ENCODE measurements at places on chromosomes 12 and 14. TPM values are rescaled to one million over a fixed set of nuclear protein-coding genes. Genes with fewer than 3 reads are reported as not detected.

GRCh38 chr14:30296931-30297405 lies 262.0 kb upstream of the G2E3 start:
- no peak for DNase-seq
- H3K4me3 ChIP-seq: no peak overlapping the region
- H3K27ac ChIP-seq: no peak overlapping the region
- H3K36me3 ChIP-seq: no peaks in the 10 kb centered on the region
- H3K27me3 ChIP-seq: no peaks in the 10 kb centered on the region

- H3K4me1 ChIP-seq: no peaks in the 10 kb centered on the region
- H3K27ac ChIP-seq: no peak overlapping the region
These were observed 50.5 kb downstream of the CFAP251 start for GRCh38 chr12:121968876-121969275.

- no peak overlapping the region for H3K4me3 ChIP-seq
- H3K4me1 ChIP-seq: no peaks in the 10 kb centered on the region
- H3K27ac ChIP-seq: peak overlapping the region; percentile 61
- no peaks in the 10 kb centered on the region for H3K27me3 ChIP-seq
- H3K36me3 ChIP-seq: no peaks in the 10 kb centered on the region
These were observed 77.5 kb downstream of the LRRC9 start for GRCh38 chr14:59997449-59997848.

- DNase-seq: no peak
- H3K36me3 ChIP-seq: no peaks in the 10 kb centered on the region
- H3K4me3 ChIP-seq: no peak overlapping the region
- H3K27me3 ChIP-seq: no peaks in the 10 kb centered on the region
These were observed 4.9 kb upstream of the NEMF start for GRCh38 chr14:49857427-49858003.

DNA sequence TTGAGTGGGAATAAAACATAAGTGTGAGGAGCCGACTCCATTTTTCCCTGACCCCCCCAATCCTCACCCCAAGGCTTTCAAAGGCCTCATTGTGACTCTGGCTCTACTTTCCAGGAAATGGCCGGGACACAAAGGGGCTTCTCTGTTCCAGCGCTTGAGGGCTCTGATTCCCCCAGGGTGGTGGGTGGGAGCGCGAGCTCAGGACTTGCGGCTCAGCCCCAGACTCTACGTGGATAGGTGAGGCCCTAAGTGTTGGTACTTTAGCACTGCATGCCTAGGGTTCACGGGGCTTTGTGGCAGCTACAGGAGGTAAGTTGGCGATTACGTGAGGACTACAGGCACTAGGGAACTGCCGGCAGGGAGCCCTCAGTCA lies 553 bp downstream of the CNPY2 start:
- H3K4me1 ChIP-seq: peaks cover 16% of the 10 kb centered on the region
- peak overlapping the region; percentile 95 for H3K27ac ChIP-seq
- DNase-seq: no peak
- H3K4me3 ChIP-seq: peak overlapping the region; percentile 91
- peaks cover 30% of the 10 kb centered on the region for H3K36me3 ChIP-seq

- no peaks in the 10 kb centered on the region for H3K4me1 ChIP-seq
- no peak overlapping the region for H3K27ac ChIP-seq
- no peaks in the 10 kb centered on the region for H3K36me3 ChIP-seq
- no peaks in the 10 kb centered on the region for H3K27me3 ChIP-seq
These were observed 9.0 kb upstream of the DCAF4 start for GRCh38 chr14:72917094-72917802.

- no peaks in the 10 kb centered on the region for H3K27me3 ChIP-seq
- no peak overlapping the region for H3K4me3 ChIP-seq
- H3K36me3 ChIP-seq: no peaks in the 10 kb centered on the region
- H3K4me1 ChIP-seq: no peaks in the 10 kb centered on the region
- H3K27ac ChIP-seq: no peak overlapping the region
These were observed 302.8 kb downstream of the FSCB start for GRCh38 chr14:44204061-44204835.

DNA sequence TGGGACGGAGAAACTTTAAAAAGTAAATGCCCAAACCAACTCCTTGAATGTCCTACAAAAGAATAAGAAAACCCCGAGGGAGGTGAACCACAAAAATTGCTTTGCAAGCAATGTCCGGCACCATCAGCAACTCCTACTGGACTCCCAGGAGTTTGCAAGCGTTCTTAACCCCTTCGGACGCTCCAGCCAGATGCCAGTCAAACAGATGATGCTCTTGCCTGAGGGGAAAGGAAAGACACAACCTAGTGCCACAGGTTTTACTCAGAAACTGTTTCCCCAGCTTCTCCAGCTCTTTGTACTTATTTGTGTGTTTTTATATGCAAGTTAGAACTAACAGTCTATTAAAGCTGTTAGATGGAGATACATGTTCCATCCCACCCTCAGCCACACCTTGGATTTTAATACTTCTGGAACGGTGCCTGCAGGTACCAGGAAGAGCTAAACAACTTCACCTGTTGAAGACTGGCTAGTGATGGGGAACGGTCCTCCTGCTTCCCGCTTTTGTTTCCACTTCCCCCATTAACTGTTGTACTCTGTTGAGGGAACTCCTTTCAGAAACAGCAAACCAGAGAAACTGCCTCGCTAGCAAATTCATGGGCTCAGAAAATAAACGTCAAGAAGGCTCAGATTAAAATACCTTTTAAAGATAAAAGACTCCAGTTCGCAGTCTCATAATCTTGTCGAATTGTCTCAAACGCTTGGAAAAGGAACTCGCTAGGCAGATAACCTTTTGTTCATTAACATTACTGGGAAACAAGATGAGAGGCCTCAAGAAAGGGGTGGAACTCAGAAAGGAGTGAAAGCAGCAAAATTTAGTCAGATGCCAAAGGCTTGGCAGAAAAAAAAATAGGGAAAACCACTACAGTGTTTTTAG lies 1.1 kb upstream of the FERMT2 start:
- H3K36me3 ChIP-seq: no peaks in the 10 kb centered on the region
- H3K27me3 ChIP-seq: no peaks in the 10 kb centered on the region
- DNase-seq: peak; percentile 75
- H3K4me3 ChIP-seq: peak overlapping the region; percentile 73
- H3K27ac ChIP-seq: peak overlapping the region; percentile 99

- no peak overlapping the region for H3K4me3 ChIP-seq
- H3K27me3 ChIP-seq: no peaks in the 10 kb centered on the region
- no peak overlapping the region for H3K27ac ChIP-seq
- no peak for DNase-seq
- no peaks in the 10 kb centered on the region for H3K4me1 ChIP-seq
- H3K36me3 ChIP-seq: no peaks in the 10 kb centered on the region
These were observed 36.3 kb upstream of the BAZ1A start for GRCh38 chr14:34911209-34912150.

DNA sequence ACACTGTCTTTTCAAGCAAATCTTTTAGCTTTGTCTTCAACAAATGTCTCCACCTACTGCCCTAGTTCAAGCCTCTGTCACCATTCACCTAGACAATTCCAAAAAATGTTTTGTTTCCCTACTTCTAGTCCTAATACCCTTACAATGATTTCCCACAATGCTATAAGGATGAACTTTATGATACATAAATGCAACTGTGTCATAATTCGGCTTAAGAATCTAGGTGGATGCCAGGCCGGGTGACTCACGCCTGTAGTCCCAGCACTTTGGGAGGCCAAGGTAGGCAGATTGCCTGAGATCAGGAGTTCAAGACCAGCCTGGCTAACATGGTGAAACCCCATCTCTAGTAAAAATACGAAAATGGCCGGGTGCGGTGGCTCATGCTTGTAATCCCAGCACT lies 20.7 kb upstream of the CREBL2 start:
- no peak for DNase-seq
- no peaks in the 10 kb centered on the region for H3K27me3 ChIP-seq
- H3K36me3 ChIP-seq: no peaks in the 10 kb centered on the region
- no peak overlapping the region for H3K27ac ChIP-seq
- H3K4me3 ChIP-seq: no peak overlapping the region

KLRC2 gene
- not detected for total RNA-seq

- H3K4me1 ChIP-seq: no peaks in the 10 kb centered on the region
- no peaks in the 10 kb centered on the region for H3K27me3 ChIP-seq
- H3K27ac ChIP-seq: no peak overlapping the region
- H3K4me3 ChIP-seq: no peak overlapping the region
- H3K36me3 ChIP-seq: no peaks in the 10 kb centered on the region
These were observed 132.9 kb downstream of the DICER1 start for GRCh38 chr14:95024380-95024779.

GRCh38 chr12:26750531-26751175 lies 82.3 kb downstream of the ITPR2 start:
- no peaks in the 10 kb centered on the region for H3K27me3 ChIP-seq
- H3K36me3 ChIP-seq: no peaks in the 10 kb centered on the region
- no peak for DNase-seq
- no peak overlapping the region for H3K27ac ChIP-seq

GRCh38 chr14:33859306-33859705 lies 91.6 kb downstream of the EGLN3 start:
- no peak overlapping the region for H3K4me3 ChIP-seq
- no peak for DNase-seq
- H3K4me1 ChIP-seq: no peaks in the 10 kb centered on the region
- H3K27ac ChIP-seq: no peak overlapping the region

DAO gene
- total RNA-seq: not detected

DNA sequence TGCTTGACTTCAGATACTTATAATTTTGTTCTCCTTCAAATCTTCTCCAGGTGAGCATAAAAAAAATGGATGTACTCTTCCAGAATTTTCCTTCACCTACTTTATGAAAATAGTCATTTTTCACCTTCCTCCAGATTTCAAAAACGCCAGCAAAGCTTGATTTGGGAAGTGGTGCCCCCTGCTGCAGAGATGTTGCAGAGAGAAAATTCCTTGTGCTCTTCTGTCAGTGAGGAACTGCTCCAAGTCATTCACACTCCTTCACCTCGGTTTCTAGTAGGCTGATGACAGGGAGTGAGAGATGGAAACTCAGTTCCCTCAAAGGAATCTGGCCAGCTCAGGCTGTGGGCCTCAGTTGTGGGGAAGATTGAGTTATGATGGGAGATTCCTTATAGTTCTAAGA lies 24.2 kb upstream of the RNASE3 start:
- no peak overlapping the region for H3K4me3 ChIP-seq
- no peaks in the 10 kb centered on the region for H3K36me3 ChIP-seq
- DNase-seq: no peak
- H3K27ac ChIP-seq: no peak overlapping the region
- H3K4me1 ChIP-seq: no peaks in the 10 kb centered on the region
- H3K27me3 ChIP-seq: no peaks in the 10 kb centered on the region

KRT83 gene
- not detected for total RNA-seq

GRCh38 chr12:94649349-94650142 lies 811 bp downstream of the TMCC3 start:
- no peaks in the 10 kb centered on the region for H3K36me3 ChIP-seq
- DNase-seq: no peak
- H3K4me3 ChIP-seq: peak overlapping the region; percentile 76
- no peaks in the 10 kb centered on the region for H3K27me3 ChIP-seq

DNA sequence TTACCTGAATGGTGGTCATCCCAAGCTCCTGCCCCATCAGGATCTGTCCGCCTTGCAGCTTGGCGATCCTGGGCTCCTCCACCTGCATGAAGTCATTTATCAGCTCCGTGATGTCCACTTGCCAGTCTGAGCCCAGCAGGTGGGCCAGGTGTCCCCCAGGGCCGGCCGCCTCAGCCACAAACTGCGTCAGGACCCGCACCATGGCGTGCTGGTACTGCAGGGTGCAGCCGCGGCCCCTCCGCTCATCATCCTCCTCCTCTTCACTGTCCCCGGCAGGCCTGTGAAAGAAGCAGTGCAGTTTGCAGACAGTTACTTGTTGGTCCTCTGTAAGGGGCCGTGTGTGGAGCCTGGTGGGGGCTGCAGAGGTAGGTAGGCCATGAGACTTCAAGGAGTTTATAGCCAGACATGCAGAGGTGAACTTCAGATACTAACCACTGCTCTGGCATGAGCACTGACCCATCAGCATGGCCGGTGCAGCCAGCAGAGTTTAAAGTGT lies 228.5 kb downstream of the GLT1D1 start:
- H3K4me1 ChIP-seq: no peaks in the 10 kb centered on the region
- no peaks in the 10 kb centered on the region for H3K36me3 ChIP-seq
- DNase-seq: no peak
- no peak overlapping the region for H3K4me3 ChIP-seq
- H3K27ac ChIP-seq: no peak overlapping the region
- no peaks in the 10 kb centered on the region for H3K27me3 ChIP-seq

DNA sequence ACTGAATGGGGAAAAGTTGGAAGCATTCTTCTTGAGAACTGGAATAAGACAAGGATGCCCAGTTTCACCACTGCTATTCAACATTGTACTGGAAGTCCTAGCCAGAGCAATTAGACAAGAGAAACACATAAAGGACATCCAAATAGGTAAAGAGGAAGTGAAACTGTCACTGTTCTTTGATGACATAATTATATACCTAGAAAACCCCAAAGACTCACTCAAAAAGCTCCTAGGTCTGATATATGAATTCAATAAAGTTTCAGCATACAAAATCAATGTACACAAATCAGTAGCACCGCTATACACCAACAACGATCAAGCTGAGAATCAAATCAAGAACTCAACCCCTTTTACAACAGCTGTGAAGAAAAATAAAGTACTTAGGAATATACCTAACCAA lies 157.3 kb upstream of the DDHD1 start:
- H3K4me1 ChIP-seq: no peaks in the 10 kb centered on the region
- no peak overlapping the region for H3K4me3 ChIP-seq
- DNase-seq: no peak
- no peak overlapping the region for H3K27ac ChIP-seq
- H3K36me3 ChIP-seq: no peaks in the 10 kb centered on the region

DNA sequence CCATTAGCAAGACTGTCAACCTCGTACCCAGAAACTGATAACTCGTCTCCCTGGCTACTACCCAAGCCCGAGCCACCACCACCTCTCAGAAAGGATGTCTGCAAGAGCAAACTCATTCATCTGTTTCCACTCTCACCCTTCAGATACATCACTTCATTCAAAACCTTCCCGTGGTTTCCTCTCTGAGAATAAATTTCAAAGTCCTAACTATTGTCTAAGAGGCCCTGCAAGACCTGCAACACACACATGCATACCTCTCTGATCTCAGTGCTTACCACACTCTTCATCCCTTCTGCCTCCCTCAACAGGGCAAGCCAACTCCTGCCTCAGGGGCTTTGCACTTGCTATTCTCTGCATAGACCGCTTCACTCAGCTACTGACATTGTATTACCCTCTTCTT lies 40.6 kb downstream of the PPP1R13B start:
- no peaks in the 10 kb centered on the region for H3K27me3 ChIP-seq
- H3K4me1 ChIP-seq: no peaks in the 10 kb centered on the region
- no peaks in the 10 kb centered on the region for H3K36me3 ChIP-seq
- DNase-seq: no peak
- no peak overlapping the region for H3K27ac ChIP-seq
- no peak overlapping the region for H3K4me3 ChIP-seq

- no peaks in the 10 kb centered on the region for H3K36me3 ChIP-seq
- no peaks in the 10 kb centered on the region for H3K27me3 ChIP-seq
These were observed 37.6 kb upstream of the DHRS4 start for GRCh38 chr14:23916004-23916403.

- H3K4me3 ChIP-seq: no peak overlapping the region
- no peak for DNase-seq
- no peak overlapping the region for H3K27ac ChIP-seq
- no peaks in the 10 kb centered on the region for H3K36me3 ChIP-seq
These were observed 460.3 kb downstream of the EGLN3 start for GRCh38 chr14:33490555-33490954.

- no peak overlapping the region for H3K4me3 ChIP-seq
- no peaks in the 10 kb centered on the region for H3K36me3 ChIP-seq
- no peak for DNase-seq
- no peaks in the 10 kb centered on the region for H3K4me1 ChIP-seq
- no peak overlapping the region for H3K27ac ChIP-seq
These were observed 240.3 kb upstream of the HMGA2 start for GRCh38 chr12:65584016-65584415.

GRCh38 chr14:76439237-76439775 lies 63.4 kb downstream of the ESRRB start:
- no peak overlapping the region for H3K4me3 ChIP-seq
- no peaks in the 10 kb centered on the region for H3K27me3 ChIP-seq
- H3K4me1 ChIP-seq: no peaks in the 10 kb centered on the region
